ENCODE measurements at places on chromosomes 7 and 10.

- no peak for DNase-seq
Measured at GRCh38 chr10:124037286-124037685, 56.1 kb downstream of the CHST15 start.

DNA sequence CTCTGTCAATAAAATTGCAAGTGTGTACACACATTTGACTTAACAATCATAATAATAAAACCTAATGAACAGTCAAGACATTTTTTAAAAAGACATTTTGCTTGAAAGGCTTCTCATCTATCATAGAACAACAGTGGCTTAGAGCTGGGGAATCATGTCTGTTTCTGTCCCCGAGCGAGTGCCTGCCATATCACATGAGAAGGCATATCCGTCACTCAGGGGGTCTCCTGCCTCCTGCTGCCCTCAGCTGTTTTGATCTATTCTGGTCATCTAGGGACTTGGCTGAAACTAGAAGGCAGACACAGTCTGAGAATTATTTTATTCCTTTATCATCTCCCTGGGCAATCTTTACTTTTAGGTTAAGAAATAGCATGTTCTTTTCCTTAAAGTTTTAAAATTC lies 278.7 kb upstream of the KLF6 start:
- no peak for DNase-seq

DNA sequence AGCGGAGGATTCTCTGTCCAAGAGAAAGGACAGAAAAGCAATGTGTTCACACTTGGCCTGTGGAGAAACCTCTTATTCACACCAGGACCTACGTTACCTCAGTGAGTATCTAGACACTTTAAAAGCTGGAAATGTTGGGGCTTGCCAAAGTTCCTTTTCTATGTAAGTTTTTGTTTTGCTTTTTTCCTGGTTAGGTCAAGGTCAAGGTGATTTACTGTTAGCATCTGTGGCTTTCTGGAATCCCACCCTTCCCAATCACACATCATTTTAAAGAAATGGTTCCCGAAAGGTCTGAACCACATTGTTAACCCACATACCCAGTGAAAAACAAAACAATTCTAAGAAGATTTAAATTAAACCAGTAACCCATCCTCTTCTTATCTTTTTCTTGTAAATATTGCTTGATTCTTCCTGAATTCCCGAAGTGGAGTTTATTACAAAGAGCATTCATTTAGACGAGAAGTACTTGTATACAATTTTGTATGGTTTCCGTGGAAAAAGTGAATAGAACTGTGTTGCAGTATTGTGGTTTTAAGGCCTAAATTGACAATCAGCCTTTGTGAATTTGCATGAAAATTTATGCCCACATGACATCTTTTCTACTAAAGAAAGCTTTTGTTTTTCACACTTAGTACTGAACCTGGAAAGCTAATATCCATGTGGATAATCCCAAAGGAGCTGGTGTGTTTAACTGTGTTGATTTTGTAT lies 827.0 kb upstream of the IGFBP3 start:
- no peak for DNase-seq

DNA sequence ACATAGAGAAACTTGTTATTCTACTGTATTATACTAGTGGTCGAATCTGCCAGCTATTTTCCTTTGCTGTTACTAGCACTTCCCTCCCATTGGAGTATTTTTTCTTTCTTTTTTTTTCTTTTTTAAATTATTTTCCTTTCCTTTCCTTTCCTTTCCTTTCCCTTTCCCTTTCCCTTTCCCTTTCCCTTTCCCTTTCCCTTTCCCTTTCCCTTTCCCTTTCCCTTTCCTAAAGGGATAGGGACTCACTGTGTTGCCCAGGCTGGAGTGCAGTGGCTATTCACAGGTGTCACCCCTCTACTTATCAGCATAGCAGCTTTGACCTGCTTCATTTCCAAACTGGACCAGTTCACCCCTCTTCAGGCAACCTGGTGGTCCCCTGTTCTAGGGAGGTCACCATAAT lies 212.6 kb upstream of the SP4 start:
- no peak for DNase-seq

DNA sequence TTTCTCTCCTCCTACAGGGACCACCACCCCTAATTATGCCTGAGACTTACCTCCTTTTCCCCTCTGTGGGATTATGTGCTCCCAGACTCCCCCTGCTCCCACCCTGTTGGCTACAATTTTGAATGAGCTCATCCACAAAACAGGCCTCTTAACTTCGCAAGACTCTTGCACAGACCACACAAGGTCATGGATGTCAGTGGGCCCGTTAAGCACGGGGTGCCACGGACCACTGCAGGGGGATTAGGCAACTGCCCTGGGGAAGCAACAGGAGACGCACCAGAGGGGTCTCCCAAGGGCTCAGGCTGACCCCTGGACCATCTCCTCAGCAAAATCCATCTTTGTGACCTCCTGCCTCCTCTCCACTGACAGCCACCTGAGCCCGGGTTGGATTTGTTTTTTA lies 42.1 kb upstream of the COL13A1 start:
- DNase-seq: no peak

GRCh38 chr10:116590590-116591444 lies at the start of gene PNLIPRP1:
Gene PNLIPRP1 (plus strand): TSS chr10:116590959. CDS start chr10:116591130, 171 bp downstream.
- no peak for DNase-seq

DNA sequence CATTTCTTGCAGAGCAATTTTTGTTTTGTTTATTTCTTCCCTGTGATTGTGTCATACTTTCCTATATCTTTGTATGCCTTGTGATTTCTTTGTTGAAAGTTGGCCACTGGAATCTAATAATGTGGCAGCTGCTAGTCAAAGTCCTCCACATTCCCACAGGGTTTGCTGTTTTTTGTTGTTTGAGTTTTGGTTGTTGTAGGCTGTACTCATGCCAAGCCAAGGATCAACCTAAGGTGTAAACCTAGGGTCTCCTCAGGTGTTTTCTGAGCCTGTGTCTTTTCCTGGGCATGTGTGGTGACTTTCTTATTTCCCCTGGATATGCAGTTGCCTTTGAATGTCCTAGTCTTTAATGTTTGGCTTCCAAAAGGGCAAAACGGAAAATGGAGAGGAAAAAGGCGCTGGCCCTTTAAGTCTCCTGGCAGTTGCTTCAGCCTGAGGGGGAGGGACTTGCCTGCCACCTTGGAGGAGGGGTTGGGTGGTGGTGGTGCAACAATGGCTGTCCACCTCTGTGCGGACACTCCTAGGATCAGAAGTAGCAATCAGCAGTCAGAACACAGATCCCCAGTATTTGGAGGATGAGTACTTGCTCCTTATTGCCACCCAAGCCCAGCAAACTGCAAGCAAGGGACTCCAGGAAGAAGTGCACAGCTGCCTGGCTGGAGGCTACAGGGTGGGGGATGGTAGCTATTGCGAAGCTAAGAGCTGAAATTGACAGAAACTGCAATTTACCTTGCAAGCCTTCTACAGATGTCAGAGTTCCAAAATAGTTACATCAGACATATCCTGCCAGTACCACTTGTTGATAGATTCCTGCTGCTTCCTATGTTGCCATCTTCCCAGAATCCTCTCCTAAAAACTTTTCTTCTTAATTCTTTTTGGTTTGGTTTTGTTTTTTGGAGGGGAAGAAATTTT lies 5.6 kb upstream of the ZNF518A start:
- peak; percentile 70 for DNase-seq

GRCh38 chr7:74269757-74270277 lies 15.6 kb upstream of the RFC2 start:
- peak; percentile 77 for DNase-seq

DNA sequence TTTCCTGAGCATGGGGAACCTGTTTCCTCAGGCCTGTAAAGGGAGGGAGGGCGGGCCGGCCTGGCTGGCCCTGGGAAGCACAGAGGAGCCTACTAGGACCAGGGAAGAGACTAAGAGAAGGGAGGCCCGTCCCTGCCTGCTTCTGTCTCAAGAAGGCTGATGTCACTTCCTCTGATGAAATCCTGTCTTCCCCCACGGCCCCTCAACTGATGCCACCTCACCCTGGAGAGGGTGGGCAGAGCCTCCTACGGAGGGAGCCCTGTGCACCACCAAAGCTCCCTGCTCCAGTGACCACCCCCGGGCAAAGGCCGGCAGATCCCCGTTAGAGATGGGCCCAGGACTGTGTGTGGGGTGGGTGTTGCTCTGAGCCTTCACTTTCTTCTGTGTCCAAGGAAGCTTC lies 1.0 kb upstream of the PILRA start:
- DNase-seq: peak; percentile 85

DNA sequence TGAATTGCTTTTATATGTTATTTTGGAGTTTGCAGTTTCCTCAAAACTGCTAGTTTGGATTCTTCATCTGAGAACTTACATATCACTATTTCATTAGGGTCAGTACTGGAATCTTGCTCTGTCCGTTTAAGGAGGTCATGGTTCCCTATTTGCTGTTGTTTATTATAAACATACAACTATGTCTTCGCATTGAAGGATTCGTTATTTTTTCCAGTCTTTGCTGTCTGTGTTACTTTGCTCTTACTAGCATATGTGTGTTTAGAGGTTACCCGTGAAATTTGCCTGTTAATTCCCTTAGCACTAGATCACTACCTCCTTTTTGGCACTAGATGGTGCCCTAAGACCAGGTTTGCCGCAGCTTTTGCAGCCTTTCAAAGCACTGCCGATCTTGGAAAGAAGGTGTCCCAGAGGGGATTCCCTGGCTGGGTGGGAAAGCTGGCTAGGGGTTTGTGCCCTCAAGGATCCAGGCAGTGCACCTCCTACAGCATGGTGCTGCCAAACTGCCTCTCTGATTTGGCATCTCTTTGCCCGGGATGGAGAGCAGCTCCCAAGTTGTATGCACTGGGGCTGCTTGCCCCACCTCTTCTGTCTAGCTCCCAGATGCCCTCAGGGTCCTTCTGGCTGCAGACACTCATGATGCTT lies 103.1 kb upstream of the APBB1IP start:
- peak; percentile 72 for DNase-seq

DNA sequence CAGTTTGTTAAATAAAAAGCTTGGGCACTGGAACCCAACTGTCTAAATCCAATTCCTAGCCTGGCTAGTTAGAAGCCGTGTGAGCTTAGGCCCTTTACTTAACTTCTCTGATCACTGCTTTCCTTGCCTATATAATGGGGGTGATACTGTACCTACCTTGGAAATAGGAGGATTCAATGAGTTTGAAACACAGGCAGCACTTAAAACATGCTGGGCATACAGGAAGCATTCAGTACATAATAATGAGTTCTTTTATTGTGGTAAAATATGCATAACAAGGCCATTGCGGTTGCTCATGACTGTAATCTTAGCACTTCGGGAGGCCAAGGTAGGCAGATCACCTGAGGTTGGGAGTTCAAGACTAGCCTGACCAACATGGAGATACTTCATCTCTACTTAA lies 47.4 kb upstream of the SEPHS1 start:
- no peak for DNase-seq

GRCh38 chr10:113496111-113497109 lies 56.4 kb upstream of the HABP2 start:
- DNase-seq: no peak
